ENCODE measurements at places on chromosomes 4 and X. TPM values are rescaled to one million over a fixed set of nuclear protein-coding genes. Genes with fewer than 3 reads are reported as not detected.

GRCh38 chrX:19727887-19728648 is 159.3 kb downstream of the SH3KBP1 start:
- H3K27ac ChIP-seq, result no peak overlapping the region
- H3K27me3 ChIP-seq, result no peaks in the 10 kb centered on the region
- no peak for DNase-seq
- H3K4me3 ChIP-seq, result no peak overlapping the region

- H3K36me3 ChIP-seq, result no peaks in the 10 kb centered on the region
- no peak overlapping the region for H3K27ac ChIP-seq
- no peaks in the 10 kb centered on the region for H3K27me3 ChIP-seq
- H3K4me1 ChIP-seq, result peaks cover 43% of the 10 kb centered on the region
- no peak overlapping the region for H3K4me3 ChIP-seq
Measured at GRCh38 chr4:15718959-15719358, 16.1 kb downstream of the BST1 start.

- H3K4me1 ChIP-seq, result no peaks in the 10 kb centered on the region
- no peak for DNase-seq
- H3K4me3 ChIP-seq, result no peak overlapping the region
- H3K27ac ChIP-seq, result no peak overlapping the region
- H3K36me3 ChIP-seq, result no peaks in the 10 kb centered on the region
Measured at GRCh38 chr4:121212806-121213205, 48.7 kb upstream of the TNIP3 start.

DNA sequence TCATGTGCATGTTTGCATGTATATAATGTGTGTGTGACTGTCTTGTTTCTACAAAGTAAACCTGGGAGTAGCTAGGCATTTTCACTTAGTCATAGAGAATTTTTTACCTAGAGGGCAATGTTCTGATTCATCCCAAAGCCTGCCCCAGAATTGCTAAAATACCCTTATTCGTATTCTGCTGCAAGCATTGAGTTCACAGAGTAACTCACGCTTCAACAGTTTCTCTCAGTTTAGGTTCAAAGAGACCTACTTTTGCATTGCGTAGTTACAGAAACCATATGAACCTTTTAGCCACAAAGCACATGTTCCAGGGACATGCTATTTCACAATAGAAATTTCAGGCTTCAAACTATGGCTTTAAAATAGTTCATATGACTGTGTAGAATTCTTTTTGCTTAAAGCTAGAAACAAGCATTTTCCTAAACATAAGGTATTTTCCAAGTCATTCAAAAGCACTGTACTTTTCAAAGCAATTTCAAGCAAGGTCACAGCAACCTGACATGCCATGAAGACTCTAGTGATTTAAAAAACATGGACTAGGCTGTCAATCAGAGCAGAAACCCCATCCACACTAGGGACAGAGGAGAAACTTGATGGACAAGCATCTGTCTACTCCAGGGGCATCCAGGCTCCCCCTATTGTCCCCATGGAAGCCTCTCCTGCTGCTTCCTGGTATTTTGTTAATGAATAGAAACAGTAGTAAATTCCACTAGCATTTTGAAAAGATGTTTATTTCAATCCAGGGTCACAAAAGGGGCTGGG is 81.5 kb upstream of the MAPK10 start:
- H3K27me3 ChIP-seq, result no peaks in the 10 kb centered on the region
- no peak overlapping the region for H3K27ac ChIP-seq
- H3K4me3 ChIP-seq, result no peak overlapping the region
- H3K4me1 ChIP-seq, result no peaks in the 10 kb centered on the region
- no peak for DNase-seq

DNA sequence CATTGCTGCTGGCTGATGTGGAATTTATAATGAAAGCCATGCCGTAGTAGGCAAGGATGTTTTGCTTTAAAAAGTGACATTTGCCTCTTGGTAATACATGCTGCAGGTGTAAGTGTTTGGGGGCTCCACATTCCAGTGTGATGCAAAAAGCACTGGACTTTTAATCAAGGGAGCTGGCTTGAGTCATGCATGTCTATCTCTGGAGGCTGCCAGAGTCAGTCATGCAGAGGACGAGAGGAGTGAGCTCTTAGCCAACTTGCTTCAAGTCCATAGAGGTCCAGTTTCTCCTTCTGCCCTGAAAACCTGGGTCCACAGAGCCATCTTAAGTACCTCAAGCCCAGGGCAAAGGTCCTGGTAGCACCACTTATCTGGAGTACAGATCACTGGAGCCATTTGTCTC is 11.6 kb upstream of the CXCL13 start:
- H3K4me3 ChIP-seq, result no peak overlapping the region
- no peaks in the 10 kb centered on the region for H3K27me3 ChIP-seq
- no peak for DNase-seq
- no peaks in the 10 kb centered on the region for H3K36me3 ChIP-seq
- H3K27ac ChIP-seq, result no peak overlapping the region

DNA sequence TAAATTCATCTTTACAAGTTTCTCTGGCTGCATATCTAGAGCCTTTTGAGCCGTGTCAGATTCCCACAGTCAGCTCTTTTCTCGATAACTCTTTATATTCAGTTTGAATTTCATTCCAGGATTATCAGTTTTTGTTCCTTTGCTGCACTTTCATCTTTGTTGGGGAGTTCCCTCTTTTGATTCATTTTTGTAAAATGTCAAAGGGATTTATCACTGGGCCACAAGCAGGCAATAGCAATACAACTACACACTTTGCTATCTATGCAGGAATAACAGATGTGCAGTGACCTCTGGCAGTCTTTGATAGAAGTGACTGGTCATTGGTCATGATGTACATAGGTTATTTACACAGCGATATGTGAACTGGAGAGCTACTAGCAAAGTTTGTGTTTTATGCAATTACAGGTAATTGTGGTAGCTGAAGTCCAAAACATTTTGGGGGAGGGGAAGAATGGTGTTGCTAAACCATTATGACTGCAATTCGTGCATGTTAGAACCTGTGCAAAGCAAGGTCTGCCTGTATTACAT is 43.8 kb downstream of the HPGDS start:
- no peak overlapping the region for H3K27ac ChIP-seq
- H3K27me3 ChIP-seq, result no peaks in the 10 kb centered on the region

- H3K4me3 ChIP-seq, result no peak overlapping the region
- H3K4me1 ChIP-seq, result peaks cover 10% of the 10 kb centered on the region
- H3K36me3 ChIP-seq, result no peaks in the 10 kb centered on the region
- no peaks in the 10 kb centered on the region for H3K27me3 ChIP-seq
- H3K27ac ChIP-seq, result no peak overlapping the region
Measured at GRCh38 chr4:15677507-15677988, 4.1 kb upstream of the FAM200B start.

DNA sequence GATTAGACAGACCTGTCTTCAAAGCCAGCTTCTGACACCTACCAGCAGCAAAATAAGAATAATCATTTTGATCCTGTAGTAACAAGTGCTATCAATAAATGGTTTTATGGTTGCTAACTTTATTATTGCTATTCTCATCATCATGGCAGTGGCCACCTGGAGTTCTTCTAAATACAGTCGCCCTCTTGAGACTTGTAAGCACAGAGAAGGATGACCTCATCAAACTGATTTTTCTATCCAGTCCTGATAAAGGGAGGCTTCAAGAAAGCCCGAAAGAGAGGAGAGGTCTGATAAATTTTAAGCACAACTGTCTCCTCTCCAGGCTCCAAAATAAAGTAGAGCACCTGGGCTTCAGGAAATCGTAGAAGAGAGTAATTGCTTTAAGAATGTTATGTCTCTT is 286.4 kb downstream of the USP46 start:
- H3K36me3 ChIP-seq, result no peaks in the 10 kb centered on the region
- no peak overlapping the region for H3K4me3 ChIP-seq
- peaks cover 10% of the 10 kb centered on the region for H3K4me1 ChIP-seq
- no peak for DNase-seq

The CYBB gene
- 8.9 TPM for total RNA-seq

DNA sequence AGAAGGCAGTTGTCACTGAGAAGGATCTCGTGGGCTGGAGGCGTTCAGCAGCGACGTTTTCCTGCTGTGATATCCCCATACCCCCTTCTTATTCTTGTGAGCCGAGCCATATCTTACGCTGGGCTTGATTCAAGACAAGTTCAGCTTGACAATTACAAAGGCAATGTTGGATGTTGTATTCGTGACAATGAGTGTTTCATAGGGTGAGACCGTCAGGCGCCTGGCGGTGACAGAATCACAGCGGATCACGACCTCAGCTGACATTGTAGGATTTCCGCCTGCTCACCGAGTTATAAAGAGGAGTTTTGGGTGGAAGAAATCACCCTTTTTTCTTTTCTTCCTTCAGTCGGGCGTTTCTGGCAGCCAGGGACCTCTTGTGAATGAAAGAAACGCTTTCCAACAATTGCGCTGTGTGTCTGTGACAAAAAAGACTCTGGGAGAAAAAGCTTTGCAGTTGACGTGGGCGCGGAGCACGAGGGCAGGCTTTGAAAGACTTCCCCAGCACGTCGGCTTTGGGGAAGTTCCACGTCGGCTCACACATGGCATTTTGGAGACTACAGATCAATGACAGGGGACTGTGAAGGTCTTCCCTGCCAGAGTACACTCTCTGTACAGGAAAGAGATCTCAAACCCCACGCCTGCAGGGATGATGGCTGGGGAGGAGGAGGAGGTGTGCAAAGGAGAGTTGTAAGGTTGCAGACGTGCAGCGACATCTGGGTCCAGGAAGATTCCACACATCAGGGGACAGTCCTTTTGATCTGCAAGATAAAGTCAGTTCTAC is 135.4 kb downstream of the CRLF2 start:
- no peaks in the 10 kb centered on the region for H3K36me3 ChIP-seq
- no peak overlapping the region for H3K4me3 ChIP-seq
- DNase-seq, result no peak
- H3K27ac ChIP-seq, result no peak overlapping the region
- H3K4me1 ChIP-seq, result no peaks in the 10 kb centered on the region

The GRIA3 gene
- 3.0 TPM for total RNA-seq

- DNase-seq, result no peak
- no peak overlapping the region for H3K4me3 ChIP-seq
- no peaks in the 10 kb centered on the region for H3K36me3 ChIP-seq
Measured at GRCh38 chr4:64781737-64782326, 372.6 kb upstream of the TECRL start.

- no peaks in the 10 kb centered on the region for H3K36me3 ChIP-seq
- H3K27ac ChIP-seq, result no peak overlapping the region
- no peaks in the 10 kb centered on the region for H3K4me1 ChIP-seq
Measured at GRCh38 chr4:147198411-147199051, 252.9 kb upstream of the TTC29 start.

- H3K4me1 ChIP-seq, result no peaks in the 10 kb centered on the region
- no peak overlapping the region for H3K4me3 ChIP-seq
- no peak overlapping the region for H3K27ac ChIP-seq
- H3K36me3 ChIP-seq, result no peaks in the 10 kb centered on the region
- no peak for DNase-seq
Measured at GRCh38 chr4:103786014-103786413, 66.2 kb upstream of the TACR3 start.

DNA sequence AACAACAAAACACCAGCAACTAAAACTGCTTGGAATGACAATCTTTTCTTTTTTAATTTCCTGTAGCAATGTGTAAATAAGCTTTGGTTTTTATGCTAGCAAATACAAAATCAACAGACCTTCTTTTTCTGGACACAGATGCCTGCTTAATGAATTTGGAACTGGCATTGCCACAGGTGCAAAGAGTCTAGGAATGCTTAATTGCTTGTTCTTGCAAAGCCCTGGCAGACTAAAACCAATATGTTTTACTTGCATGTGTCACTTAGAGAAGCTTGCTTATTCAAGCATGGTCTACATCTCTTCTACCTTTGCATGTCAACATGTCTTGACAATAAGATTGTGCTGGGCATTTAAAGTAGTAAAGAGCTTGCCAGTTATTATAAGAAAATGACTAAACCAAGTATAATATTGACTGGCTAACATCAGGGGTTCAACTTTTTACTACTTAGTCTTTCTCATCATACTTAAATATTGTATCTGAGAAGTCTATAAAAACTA is 656.7 kb upstream of the NDST4 start:
- H3K4me3 ChIP-seq, result no peak overlapping the region
- no peak overlapping the region for H3K27ac ChIP-seq
- no peaks in the 10 kb centered on the region for H3K4me1 ChIP-seq
- no peak for DNase-seq

GRCh38 chr4:77163641-77164040 is 6.6 kb downstream of the CCNG2 start:
- H3K27me3 ChIP-seq, result no peaks in the 10 kb centered on the region
- H3K4me3 ChIP-seq, result no peak overlapping the region
- H3K36me3 ChIP-seq, result peaks cover 85% of the 10 kb centered on the region
- H3K27ac ChIP-seq, result no peak overlapping the region
- DNase-seq, result no peak

The TIMM17B gene
- total RNA-seq, result 59.6 TPM

DNA sequence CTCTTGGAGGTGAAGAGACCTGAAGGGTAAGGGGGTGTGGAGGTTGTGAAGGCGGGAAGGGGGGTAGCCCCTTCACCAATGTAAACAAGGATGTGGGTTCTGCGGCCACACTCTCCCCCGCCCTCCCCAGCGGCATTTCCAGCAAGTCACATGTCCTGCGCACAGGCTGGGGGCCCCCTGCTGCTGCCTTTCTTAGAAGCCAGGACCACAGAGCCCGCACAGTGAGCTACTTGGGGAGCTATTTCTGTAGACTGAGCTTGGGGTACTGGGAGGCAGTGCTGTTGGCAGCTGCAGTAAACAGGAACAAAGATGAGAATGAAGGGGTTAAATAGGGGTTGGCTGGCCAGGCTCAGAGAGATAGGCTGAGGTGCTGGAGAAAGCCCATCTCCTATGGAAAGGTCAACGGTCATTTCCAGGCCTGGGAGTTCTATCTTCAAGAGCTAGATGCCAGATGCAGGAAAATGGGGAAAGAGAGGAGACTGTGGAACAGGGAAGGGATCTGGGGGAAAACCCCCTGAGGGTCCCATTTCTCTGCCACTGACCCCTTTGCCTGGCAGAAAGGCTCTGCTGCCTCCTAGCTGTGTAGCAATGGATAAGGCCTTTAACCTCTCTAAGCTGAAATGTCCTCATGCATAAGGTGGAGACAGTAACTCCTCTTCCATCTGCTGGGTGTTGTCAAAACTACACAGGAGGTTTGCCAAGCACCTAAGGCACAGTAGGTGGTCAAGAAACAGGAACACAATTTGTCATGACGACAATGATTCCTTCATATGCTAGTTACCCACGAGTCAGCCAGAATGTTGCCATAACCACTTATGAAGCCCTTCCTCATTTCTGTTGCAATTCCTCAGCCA is 18.5 kb upstream of the PIM2 start:
- no peaks in the 10 kb centered on the region for H3K27me3 ChIP-seq
- H3K36me3 ChIP-seq, result peaks cover 25% of the 10 kb centered on the region
- H3K27ac ChIP-seq, result peak overlapping the region; percentile 50
- peaks cover 6% of the 10 kb centered on the region for H3K4me1 ChIP-seq
- DNase-seq, result no peak

GRCh38 chrX:16610121-16610621 is 39.8 kb upstream of the S100G start:
- H3K27ac ChIP-seq, result no peak overlapping the region
- no peak for DNase-seq
- H3K4me3 ChIP-seq, result no peak overlapping the region
- no peaks in the 10 kb centered on the region for H3K27me3 ChIP-seq
- H3K4me1 ChIP-seq, result no peaks in the 10 kb centered on the region

The HTR2C gene
- not detected for total RNA-seq

GRCh38 chr4:180106122-180106521 is 2137.1 kb upstream of the TENM3 start:
- H3K27ac ChIP-seq, result no peak overlapping the region
- no peak for DNase-seq
